Heart right ventricle (tissue), 16 donors: ENCODE measurements at places on chromosomes 16 and 17. TPM values are rescaled to one million over a fixed set of nuclear protein-coding genes. Genes with fewer than 3 reads are reported as not detected.

The MFAP4 gene
- total RNA-seq, result 53.9 TPM

The RFFL gene
- total RNA-seq, result 15.6 TPM

The ZNF19 gene
- 1.5 TPM for total RNA-seq

The C17orf50 gene
- total RNA-seq, result not detected

The PGP gene
- total RNA-seq, result 32.9 TPM

The PIK3R6 gene
- total RNA-seq, result 0.93 TPM
